Activated CD4-positive, alpha-beta memory T cell treated with anti-CD3 and anti-CD28 coated beads, Interleukin-2, amount 10 ng/mL, durations not matched to agents 7 days and 5 days (primary cell): ENCODE measurements at places on chromosomes 12 and 14.

GRCh38 chr12:129076441-129077320, 223.4 kb downstream of the GLT1D1 start:
- DNase-seq = no peak

DNA sequence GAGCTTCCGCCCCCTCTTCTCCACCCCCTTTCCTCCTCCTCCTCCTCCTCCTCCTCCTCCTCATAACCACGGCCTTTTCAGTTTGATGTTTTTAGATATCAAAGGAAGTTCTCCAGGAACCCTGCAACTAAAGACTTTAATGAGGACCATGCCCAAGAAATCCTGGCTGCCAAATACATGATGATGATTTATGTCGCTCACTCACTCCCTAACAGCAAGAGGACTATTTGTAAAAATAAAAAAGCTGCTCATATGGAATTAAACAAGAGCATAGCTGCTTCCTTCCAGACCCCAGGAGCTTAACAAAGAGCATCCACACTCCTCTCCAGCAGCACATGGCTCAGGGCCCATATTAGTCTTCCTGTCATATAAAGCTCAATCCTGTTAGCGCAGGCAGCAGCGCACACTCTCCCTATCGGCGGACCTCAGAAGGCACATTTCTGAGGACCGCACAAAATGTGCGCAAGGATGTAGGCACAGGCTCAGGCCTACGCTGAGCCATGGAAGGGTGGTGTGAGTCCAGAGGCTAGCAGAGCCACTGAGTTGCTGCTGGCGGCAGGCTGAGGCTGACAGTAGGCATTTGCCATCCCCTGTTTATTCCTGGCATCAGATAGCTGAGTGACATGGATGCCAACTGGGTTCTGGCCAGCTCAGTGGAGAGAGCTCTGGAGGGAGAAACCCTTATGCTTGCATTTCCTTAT, 232.8 kb downstream of the MSRB3 start:
- DNase-seq = no peak

DNA sequence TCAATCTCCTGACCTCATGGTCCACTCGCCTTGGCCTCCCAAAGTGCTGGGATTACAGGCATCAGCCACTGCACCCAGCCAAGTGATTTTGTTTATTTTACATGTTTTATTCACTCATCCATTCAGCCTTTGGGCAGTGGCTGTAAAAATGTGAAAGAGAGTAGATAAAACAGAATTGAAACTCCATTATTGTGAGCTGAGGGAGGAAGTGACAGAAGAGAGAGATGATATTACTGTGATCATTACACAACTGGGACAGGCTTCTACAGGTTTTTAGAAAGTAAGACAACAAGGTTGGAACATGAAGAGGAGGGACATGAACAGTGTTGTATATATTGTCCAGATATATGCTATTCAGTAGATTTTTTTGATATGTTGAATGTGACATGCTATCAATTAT, 25.0 kb downstream of the CREBL2 start:
- no peak for DNase-seq

- DNase-seq = no peak
Measured at GRCh38 chr14:59013672-59014298, 174.7 kb upstream of the DAAM1 start.

DNA sequence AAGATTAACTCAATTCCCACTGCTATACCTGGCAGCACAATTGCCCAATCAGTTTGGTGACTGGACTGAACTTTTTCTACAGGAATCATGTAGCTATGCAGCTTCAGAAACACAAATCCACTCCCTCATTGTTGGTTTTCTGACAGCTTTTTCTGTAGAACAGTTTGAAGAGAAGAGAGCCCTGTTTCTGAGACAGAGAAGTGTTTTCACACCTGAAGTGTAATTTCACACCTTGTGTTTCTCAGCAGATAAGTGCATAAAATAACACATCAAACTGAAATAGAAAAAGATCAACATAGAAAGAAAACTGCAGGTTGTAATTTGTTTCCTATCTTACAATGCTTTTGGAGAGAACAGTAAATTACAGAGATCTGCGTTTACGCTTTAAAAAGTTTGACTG, 335.6 kb downstream of the SNAPC1 start:
- no peak for DNase-seq

DNA sequence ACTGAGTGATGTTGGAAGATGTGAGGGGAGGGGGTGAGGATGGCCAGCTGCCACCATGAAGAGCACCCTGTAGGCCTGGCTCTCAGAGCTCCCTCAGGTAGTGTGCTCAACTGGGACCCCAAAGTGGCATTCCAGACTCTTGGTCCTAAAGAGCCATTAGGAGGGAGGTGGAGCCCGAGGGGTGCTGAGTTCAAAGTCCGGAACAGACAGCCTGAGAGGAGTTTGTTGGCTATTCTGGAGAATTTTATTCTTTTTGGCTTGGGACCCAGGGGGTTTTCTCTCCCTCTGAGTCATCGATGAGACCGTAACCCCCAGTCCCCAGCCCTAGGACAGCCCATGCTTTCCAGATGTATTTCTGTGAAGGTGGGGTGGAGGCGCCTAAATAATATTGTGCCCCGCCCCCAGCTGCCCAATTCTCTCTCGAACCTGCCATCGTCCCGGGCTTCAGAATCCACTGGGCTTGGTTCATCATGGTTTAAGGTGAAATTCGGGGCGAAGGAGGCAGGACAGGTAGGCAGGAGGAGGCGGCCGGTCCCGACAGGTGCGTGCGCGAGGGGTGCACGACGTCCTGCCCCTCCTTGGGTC, 690 bp upstream of the RBP5 start:
- no peak for DNase-seq

GRCh38 chr12:108816652-108817335, 40.6 kb downstream of the SSH1 start:
- DNase-seq = no peak

DNA sequence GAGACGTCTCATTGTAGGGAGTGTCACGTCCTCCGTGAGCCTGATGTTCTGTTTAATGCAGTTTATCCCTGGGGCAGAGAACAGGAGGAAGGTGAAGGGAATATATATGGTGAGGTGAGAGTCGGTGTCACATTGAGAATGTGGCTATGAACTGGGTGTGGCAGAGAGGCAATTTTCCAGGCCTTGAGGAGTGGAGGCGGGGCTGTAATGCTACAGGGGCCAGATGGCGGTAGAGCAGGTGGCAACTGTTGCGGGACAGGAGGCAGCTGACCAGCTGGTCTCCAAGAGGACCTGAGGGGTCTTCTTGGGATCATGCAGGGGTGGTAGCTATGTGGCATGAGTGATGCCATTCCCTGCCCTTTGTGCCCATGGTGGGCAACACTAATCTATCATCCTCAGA, 59.6 kb downstream of the CACNA1C start:
- no peak for DNase-seq

- no peak for DNase-seq
Measured at GRCh38 chr12:114955414-114956014, 271.5 kb upstream of the TBX3 start.

GRCh38 chr12:65895759-65896656, 71.7 kb downstream of the HMGA2 start:
- no peak for DNase-seq

DNA sequence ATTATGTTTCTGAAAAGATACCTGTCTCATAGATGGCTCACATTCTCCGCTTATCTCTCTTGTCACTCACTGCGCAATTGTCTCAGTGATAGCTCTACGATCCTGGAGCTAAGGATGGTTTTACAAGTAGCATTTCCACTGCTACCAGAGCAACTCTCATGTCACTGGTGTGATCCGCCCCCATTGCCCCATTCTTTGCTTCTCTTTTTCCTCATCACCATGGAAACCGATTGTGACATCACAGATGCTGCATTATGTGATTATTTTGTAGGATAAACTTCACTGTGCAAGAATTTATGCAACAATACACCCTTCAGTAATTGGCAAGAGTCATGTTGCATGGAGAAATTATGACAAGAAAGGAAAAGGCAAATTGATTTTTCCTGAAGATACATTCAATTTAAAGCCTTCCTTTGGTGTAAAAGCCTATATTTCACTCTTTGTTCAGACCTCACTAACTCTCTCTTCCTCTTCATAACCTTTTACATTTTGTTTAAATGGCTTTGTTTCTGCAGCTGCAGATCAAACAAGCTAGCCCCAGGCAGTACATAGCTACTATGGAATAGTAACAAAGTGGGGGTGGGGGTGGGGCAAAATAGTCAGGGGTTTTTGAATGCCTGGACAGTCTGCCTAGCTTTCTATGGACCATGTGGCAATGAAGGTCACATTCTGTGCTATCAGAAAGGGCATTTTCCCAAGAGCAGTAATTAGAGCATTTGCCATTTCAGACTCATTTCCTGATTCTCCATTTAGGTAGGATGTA, 539.8 kb downstream of the NRXN3 start:
- no peak for DNase-seq
